ENCODE measurements at places on chromosomes 3 and 15.
A peak's percentile ranks its signal among the peaks of the same experiment; 100 is the strongest.

GRCh38 chr15:99928429-99928981, 195.3 kb upstream of the LYSMD4 start:
- peak; percentile 58 for DNase-seq

DNA sequence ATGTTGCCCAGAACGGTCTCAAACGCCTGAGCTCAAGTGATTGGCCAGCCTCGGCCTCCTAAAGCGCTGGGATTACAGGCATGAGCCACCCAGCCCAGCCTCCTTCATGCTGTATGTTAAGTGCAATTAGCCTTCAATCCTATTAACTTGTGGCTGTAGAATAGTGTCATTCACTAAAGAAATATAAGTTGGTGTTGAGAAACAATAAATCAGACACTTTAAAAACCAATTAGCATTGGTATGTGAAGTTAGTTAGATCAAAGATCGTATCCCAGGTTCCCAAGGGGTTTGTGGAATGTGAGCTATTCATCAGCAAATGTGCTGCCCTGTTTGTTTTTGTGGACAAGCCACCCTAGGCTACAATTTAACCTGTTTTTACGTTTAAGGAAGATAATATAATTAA, 11.0 kb upstream of the PIK3CB start:
- DNase-seq: no peak

GRCh38 chr3:24953060-24953771, 458.6 kb upstream of the THRB start:
- DNase-seq: no peak

DNA sequence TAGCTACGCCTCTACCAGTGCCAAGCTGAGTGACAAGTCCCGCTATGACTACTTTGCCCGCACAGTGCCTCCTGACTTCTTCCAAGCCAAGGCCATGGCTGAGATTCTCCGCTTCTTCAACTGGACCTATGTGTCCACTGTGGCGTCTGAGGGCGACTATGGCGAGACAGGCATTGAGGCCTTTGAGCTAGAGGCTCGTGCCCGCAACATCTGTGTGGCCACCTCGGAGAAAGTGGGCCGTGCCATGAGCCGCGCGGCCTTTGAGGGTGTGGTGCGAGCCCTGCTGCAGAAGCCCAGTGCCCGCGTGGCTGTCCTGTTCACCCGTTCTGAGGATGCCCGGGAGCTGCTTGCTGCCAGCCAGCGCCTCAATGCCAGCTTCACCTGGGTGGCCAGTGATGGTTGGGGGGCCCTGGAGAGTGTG, 5.7 kb downstream of the GRM2 start:
- DNase-seq: no peak

Data from GM18507 (cell line).